ENCODE measurements at places on chromosomes 7 and 10.

- DNase-seq, result no peak
Observed at GRCh38 chr7:127598318-127598717, 4.8 kb downstream of the FSCN3 start.

DNA sequence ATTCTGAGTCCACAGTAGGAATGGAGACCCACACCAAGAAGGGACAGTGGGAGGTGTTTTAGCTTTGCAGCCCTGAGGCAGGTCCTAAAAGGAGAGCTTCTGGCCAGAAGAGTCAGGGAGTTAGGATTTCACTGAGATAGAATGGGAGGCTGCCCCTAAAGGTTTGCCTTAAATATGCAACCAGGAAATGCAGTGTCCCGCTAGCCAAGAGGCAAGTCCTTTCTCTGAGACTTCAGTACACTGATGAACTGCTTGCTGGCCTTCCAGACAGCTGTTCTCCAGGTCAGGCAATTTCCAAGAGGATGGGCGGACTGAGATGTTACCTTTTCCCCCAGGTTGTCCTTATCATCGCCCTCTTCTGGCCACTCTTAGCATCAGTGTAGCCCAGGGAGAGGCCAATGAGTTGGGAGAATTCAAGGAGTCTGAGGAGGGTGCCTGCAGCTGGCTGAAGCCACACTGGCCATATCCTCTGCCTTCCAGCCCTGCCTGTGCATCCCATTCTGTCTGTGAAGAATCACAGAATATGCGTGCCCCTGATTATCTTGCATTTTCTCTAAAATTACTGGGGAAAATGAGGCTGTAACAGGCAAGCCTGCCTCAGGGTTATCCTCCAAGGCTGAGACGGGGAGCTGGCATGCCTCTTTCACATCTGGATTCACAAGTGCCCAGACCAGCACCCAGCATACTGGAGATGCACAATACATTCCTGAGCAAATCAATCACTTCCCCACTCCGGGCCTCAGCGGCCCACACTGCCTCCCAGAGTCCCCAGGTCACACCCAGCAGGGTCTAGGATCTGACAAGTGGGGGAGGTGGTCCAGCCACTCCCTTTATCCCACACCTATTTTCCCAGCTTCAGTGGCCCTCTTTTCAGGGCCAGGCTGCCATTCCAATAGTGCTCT is 2.4 kb downstream of the TLL2 start:
- peak; percentile 34 for DNase-seq

GRCh38 chr7:147106746-147107145 is 990.1 kb downstream of the CNTNAP2 start:
- DNase-seq, result no peak

GRCh38 chr7:80772347-80772993 is 134.0 kb downstream of the CD36 start:
- DNase-seq, result no peak

GRCh38 chr10:80530251-80530650 is 7.5 kb upstream of the SH2D4B start:
- DNase-seq, result no peak
